ENCODE measurements at places on chromosomes 5 and 9. TPM values are rescaled to one million over a fixed set of nuclear protein-coding genes. Genes with fewer than 3 reads are reported as not detected.
A peak's percentile ranks its signal among the peaks of the same experiment; 100 is the strongest.

DNA sequence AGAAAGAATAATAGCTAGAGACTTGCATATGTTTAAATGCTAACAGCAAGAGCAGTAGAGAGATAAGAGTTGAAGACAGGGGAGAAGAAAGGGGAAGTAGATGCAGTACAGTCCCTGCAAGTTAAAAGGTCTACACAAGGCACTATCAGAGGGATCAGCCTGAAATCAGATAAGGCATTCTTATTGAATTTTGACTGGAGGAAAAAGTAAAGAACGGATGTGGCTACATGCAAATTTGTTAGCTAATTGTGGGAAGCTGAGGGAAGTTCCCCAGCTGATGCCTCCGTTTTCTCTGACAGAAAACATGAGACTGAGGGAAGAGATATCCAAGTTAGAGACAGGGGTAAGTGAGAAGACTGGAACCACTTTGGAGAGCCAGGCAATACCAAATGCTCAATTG, 12.9 kb upstream of the RHOBTB3 start:
- no peak for DNase-seq

Gene ORM2
- total RNA-seq: not detected

Gene PAM
- total RNA-seq: 211 TPM

Gene RACK1
- 1,263 TPM for total RNA-seq

Gene CCL28
- total RNA-seq: 1.1 TPM

Gene ADAMTS2
- total RNA-seq: 10.0 TPM

DNA sequence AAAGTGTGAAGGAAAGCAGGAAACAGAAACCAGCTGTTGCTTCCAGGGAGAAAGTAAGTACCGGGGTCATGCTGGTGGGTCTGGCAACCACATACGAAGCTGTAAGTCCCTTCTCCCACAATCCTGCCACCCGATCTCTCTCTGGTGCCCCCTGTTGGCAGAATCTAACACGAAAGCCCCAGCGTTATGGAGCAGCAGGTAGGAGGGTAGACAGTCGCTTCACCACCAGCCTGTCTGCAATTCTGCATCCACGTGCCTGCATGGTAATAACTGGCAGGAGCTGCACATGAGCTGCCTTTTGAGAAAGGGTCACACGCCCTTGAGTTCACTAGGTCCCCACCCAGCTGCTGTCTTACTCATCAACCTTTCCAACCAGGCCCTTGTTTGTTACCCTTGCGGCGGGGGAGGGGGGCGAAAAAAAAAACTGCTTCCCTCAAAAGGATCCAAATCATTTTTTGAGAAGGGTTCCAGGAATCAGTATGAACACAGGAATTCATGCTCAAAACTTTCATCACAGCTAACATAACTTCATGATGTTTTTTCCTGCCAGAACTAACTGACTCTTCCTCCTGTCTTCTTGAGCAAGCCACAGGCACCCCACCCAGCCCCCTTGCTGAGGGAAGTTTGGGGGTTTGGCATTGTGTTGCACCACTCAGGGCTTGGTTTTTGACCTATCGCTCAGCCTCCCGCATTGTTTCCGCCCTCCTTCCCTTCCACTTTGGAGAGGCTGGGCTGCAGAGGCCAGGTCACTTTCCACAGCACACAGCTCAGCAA, 19.6 kb upstream of the TMEM252 start:
- DNase-seq: no peak

Gene TLE4
- total RNA-seq: 41.3 TPM

- no peak for DNase-seq
These were observed 369 bp downstream of the OCLN start for GRCh38 chr5:69492923-69493395.

Gene ANP32B
- 53.4 TPM for total RNA-seq

DNA sequence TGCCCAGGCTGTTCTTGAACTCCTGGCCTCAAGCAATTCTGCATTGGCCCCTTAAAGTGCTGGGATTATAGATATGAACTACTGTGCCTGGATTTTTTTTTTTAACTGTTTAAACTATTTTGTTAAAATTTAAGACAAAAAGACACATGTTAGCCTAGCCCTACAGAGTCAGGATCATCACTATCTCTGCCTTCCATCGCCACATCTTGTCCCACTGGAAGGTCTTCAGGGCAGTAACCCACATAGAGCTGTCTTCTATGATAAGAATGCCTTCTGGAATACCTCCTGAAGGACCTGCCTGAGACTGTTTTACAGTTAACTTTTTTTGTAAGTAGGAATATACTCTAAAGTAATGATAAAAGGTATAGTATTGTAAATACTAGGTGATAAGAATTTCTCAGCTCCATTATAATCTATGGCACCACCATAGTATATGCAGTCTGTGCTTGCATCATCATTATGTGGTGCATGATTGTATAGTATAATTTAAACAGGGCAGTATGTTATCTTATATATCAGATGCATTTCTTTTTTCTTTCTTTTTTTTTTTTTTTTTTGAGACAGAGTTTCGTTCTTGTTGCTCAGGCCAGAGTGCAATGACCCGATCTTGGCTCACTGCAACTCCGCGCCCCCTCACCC, 52.7 kb downstream of the DENND4C start:
- DNase-seq: no peak

- no peak for DNase-seq
These were observed 140.5 kb downstream of the SV2C start for GRCh38 chr5:76223696-76224095.

Gene KIF20A
- total RNA-seq: 2.1 TPM

DNA sequence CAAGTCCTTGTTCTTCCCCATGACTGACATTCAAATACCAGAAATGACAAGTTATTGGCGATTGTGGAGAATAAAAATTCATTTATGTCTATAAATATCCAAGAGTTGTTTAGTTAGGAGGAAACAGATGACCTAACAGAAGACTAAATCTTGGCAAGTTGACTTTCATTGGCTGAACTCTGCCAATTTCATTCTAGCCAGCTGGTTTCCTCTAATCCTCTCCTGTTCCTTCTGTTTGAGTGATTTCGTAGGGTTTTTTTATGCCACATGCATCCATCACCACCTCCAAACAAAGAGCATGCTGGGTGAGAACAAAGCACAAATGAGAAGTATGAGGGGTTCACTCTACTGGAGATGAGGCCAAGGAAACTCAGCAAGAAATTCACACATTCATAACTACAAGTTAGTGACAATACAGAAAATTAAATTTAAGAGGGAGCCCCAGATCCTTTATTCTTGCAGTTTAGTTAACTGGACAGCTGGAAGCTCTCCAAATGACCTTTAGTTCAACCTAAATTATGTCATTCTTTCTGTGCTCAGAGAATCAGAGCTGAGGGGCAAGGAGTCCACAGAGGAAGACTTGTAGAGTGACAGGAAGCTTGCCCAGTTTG, 932.0 kb downstream of the TLE4 start:
- DNase-seq: no peak

Gene ZNF483
- total RNA-seq: 9.4 TPM

GRCh38 chr9:133066181-133066983, 4.6 kb downstream of the CEL start:
- peak; percentile 51 for DNase-seq

Gene FBP1
- 108 TPM for total RNA-seq

DNA sequence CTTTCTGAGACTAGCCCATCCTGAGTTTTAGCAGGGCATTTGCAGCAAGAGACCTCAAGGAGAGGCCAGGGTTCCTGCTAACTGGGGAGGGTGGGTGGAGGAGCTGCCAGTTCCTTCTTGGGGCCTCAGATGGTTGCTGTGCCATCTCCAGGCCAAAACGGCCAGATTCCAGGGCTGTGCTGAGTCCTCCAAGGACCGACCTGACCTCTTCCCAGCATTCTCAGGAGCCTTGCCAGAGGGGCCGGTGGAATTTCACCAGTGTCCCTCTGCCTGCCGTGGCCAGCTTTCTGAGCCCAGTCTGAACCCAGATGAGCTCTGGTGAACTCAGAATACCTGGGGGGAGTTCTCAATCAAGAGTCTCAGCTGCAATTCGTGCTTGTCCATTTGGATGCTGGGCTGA, 54.3 kb downstream of the TSTD2 start:
- DNase-seq: no peak

GRCh38 chr5:98917433-98917832, 11.4 kb downstream of the CHD1 start:
- no peak for DNase-seq

DNA sequence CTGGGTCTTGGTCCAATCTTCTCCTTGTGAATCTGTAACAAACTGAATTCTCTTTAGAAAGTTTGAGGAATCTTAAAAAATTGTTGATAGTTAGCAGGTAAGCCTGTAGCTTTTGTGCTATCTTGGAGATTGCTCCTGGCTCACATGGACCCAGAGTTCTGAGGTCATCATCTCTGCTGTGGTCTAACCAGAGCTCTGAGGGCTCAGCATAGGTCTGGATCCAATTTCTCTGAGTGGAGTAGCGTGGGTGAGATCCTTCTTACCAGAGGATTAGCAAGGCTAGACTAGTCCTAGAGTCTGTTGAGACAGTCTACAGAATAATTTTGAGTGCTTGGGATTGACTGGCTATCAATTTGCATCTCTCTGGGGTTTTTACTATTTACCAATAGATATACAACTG, 60.5 kb upstream of the IL6ST start:
- no peak for DNase-seq

GRCh38 chr9:17387565-17387964, 191.3 kb upstream of the SH3GL2 start:
- DNase-seq: no peak

Gene DNAJC18
- 11.6 TPM for total RNA-seq

Gene HK3
- 88.5 TPM for total RNA-seq

DNA sequence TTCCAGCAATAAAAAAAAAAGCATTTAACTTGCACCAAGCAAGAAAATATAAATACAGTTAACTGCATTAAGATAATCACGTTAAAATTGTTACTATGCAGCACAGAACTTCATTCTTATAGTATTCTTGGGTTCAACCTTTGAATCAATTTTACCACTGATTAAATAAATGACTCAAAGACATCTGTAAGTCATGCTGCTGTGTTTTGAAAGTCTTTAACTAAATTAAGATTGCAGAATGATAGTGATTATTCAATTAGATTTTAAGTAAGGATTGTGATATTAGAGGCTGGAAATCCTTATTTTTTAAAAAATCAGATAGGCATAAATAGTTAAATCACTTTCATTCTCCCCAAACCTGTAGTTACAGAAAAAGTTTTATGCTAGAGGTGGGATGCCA, 116.4 kb downstream of the SCAMP1 start:
- no peak for DNase-seq

Gene ADGRV1
- 129 TPM for total RNA-seq

Gene DDX4
- total RNA-seq: not detected

Gene PHF2
- 38.0 TPM for total RNA-seq

Gene CKMT2
- not detected for total RNA-seq

DNA sequence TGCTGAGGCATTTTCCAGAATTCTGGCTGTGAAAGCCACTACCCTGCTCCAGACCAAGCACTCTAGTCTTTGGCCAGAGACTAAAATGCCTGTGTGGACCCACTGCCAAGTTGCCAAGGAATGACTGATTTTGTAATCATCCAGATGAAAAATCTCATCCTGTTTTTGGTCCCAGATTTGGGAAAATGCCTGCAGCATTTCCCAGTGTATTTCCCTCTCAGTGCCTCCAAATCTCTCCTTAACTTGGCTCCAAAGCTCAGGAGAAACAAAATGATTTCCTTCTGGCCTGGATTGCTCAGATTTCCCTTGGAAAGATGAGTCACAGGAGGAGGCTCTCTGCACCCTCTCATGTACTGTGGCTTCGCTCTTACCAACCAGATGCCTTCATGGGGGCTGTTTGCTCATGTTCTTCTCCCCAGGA, 335.2 kb upstream of the TARS1 start:
- DNase-seq: no peak

DNA sequence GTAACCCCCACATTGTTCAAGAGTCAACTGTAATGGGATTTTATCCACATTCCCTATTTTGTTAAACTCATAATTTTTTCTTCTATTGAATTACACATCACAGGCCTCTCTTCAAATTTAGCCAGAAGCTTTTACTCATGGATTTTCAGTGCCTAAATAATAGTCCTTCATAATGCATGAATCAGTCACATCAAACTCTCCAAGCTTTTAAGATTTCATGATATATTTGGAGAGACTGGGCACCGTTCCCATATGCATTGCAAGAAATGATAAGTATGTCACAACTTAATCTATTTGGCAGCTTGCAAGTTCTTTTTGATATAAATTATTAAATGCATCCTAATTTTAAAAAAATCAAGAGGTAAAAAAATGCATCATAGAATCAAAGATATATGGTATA, 465.9 kb downstream of the DMAC1 start:
- no peak for DNase-seq

DNA sequence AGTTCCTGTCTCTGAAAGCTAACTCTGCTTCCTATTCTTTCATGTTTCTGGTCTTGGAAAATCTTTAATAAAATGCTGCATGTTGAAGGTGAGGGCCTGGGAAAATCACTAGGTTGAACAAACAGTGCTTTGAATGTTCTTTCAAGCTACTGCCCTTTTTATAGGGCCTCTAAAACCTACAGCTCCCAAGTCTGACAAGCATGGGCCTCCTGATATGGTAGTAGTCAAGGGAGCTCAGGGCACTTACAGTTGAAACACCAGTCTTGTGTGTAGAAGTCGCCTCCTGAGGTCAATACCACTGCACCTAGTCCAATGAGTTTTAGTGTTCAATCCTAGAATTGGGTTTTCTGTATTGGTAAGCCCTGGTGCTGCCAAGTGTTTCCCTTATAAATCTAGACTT, 20.5 kb downstream of the VLDLR start:
- DNase-seq: no peak

- no peak for DNase-seq
These were observed 7.1 kb downstream of the LRRC70 start for GRCh38 chr5:62585751-62586150.

GRCh38 chr9:20297646-20298084, 324.6 kb downstream of the MLLT3 start:
- DNase-seq: no peak

Data from upper lobe of left lung (tissue), 6 donors.